AG04450 (cell line): ENCODE measurements at places on chromosomes 16 and 17.
A peak's percentile ranks its signal among the peaks of the same experiment; 100 is the strongest.

DNA sequence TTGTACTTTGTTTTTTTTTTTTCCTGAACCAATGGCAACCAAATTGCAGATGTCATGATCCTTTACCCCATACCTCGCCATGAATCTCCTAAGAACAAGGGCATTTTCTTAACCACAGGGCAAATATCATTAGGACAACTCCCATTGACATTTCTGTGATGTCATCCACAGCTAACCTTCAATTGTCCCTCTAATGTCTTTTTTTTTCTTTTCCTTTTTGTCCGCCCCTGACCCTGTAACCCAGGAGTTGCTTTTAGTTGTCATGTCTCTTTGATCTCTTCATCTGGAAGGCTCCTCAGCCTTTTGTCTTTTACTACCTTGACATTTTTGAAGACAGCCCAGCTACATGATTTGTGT, 410 bp upstream of the NAGPA start:
- DNase-seq = no peak

DNA sequence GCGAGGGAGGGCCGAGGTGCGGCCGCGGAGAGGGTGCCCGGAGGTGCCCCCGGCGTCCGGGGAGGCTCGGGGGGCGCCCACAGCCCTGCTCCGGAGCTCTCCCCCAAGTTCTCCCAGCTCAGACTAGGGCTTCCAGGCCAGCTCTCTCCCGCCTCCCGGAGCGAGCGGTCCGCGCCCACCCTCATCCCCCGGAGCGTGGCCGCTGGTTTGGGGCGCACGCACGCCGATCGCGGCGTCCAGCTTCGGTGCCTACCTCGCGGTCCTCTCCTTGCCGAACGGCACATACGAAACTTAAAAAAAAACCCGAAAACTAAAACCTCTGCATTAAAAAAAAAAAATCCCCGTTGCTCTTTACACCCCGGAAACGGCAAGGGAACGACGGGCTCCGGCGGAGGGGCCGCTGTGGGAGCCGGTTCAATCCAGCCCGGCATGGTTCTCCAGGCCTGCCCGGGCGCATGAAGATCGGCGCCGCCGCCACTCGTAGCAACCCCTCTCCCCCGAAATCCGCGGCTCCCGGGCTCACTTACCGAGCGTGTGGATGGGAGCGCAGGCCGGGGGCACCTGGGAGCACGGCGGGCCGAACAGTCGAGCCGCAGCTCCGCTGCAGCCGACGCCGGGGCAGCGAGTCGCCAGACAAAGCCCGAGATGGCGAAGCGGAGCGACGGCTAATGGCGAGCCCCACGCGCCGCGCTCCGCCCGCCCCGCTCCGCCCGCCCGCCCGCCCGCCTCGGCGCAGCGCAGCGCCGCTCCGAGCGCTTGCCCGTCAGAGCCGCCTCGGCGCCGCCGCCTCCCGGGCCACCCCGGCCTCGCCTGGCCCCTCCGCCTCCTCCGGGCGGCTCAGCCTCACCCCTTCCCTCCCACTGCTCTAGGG, 973 bp upstream of the UBTF start:
- no peak for DNase-seq

DNA sequence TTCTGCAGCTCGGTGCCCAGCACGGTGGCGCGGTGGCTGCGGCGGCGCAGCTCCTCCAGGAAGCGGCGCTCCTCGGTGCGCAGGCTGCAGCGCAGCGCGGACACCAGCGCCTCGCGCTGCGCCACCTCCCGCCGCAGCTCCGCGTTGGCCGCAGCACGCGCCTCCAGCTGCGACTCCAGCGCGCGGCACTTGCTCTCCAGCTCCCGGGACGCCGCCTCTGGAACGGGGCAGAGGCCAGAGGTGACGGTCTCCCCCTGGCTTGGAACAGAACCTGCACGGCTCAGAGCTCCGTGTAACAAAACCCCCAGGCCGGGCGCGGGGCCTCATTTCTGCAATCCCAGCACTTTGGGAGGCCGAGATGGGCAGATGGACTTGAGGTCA, 13.2 kb upstream of the CLUH start:
- no peak for DNase-seq

GRCh38 chr16:590188-590814, 435 bp downstream of the RAB40C start:
- DNase-seq = no peak

- DNase-seq = no peak
Observed at GRCh38 chr17:47603830-47604597, 45.7 kb upstream of the KPNB1 start.

DNA sequence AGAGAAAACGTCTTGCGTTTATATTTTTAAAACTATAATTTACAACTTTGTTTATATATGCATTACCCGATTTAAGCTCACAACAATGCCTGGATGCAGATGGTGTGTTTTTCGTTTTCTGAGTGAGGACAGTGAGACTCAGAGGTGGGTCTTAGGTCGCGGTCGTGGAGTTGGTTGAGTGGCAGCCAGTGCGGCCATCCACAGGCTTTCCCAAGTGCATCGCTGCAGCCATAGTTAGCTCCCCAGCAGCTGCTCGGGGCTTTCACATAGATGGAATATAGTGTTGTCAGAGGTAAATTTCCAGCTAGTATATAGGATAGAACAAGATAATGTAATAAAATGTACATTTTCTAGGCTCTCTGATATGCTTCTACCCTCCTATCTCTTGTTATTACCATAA, 417.8 kb downstream of the CDH13 start:
- DNase-seq = no peak

- no peak for DNase-seq
Observed at GRCh38 chr17:68560966-68561720, 40.0 kb downstream of the FAM20A start.

DNA sequence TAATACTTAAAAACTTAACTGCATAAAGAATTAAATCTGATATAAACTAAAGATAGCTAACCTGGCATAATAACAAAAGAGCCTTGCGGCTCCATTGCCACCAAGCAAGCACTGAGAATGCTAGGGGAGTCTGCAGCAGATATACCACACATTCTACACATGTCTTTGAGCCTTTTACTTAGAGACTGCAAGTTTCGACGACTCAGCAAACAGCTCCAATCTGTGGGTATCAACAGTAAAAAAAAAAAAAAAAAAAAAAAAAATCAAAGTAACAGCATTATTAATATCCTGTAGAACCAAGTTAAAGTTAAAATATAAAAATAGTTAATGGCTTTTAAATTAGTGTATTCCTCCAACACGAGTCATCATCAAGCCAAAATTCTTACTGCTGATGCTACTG, 27.8 kb upstream of the INTS2 start:
- no peak for DNase-seq

GRCh38 chr17:44878627-44879221, 20.5 kb downstream of the EFTUD2 start:
- DNase-seq = no peak

DNA sequence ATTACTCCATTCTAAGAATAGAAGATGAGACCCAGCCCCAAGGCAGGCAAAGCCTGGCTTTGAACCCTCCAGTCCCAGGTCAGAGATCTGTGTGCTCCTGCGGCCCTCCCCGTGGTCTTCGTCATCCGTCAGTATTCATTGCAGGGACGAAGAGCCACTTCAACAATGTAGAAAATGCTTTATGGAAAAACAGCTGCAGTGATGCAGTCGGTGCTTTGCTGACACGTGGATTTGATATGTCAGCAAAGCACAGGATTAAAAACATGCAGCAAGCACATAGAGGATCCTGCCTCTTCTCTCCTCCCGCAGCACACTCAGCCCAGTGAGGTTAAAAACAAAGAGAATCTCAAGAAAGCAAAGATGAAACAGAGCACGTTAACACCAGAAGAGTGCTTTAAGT, 117.1 kb upstream of the AXIN2 start:
- DNase-seq = no peak

DNA sequence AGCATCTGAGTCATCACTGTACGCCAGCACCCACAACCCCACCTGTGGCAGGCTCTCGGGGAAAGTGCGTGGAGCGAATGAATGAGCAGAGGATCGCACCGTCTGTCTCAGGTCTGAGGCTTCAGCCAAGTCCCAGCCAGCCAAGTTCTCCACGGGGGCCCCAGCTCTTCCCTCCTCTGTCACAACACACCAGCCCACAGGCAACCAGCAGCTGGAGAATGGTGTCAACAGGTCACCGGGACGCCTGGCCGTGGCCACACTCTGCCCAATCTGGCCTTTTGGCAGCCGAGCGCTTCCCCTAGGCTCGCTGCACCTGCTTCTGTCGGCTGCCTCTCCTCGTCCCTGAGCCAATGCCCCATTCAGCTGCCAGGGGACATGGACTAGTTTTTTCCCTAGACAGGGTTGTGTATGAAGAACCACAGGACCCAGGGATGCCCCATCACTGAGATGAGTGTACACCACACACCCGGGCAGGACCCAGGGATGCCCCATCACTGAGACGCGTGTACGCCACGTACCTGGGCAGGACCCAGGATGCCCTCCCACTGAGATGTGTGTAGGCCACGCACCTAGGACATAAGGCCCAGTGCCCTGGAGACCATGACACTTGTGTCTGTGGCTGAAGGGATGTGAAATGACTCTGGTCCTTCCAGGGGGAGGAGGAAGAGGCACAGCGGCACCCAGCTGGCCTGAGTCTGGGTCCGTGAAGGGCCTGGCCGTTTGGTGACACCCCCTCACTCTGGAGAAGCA, 52.8 kb downstream of the ABR start:
- DNase-seq = no peak

DNA sequence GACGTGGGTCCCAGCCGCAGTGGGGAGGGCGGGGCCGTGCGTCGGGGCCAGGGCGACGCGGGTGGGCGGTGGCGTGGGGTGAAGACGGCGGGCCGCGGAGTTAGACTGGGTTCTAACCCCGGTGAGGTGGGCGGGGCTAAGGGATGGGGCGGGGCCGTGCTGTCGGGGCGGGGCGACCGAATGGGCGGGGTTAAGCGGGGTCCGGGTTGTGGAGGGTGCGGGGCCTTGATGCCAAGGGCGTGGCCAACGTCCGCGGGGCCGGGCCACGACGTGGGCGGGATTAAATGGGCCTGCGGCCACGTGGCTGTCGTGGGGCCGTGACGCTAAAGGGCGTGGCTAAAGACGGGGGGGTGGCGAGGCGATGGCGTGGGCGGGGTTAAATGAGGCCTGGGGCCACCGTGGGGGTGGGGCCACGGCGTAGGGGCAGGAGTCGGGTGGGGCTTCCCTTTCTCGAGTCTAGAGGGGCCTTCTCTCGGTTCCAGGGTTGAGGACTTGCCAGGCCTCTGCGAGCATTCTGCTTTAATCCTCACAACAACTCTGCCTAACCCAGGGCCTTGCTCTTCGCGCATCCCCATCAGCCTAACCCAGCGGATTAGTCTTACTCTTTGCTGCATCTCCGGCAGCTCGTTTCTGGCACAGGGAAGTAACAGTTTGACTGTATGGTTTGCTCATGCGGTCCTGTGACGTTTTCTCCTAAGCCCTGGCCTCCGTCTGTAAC, 739 bp downstream of the TCF25 start:
- peak; percentile 94 for DNase-seq

DNA sequence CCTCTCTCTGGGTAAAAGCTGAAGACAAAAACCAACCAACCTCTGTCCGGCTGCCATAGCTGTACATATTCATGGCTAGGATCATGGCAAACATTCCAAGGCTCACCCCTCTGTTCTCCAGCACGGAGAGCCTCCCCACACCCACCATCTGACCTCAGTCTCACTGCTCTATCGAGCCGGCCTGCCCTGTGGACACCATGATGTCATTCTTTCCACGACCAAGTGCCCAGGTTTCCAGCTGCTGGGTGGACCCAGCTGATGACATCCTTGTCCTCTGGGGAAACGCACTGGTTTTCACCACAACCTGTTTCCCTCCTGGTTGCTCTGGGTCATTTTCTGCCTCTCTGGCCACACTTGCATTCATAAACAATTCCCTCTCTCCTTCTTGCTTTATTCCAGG, 67.7 kb downstream of the NDEL1 start:
- no peak for DNase-seq

DNA sequence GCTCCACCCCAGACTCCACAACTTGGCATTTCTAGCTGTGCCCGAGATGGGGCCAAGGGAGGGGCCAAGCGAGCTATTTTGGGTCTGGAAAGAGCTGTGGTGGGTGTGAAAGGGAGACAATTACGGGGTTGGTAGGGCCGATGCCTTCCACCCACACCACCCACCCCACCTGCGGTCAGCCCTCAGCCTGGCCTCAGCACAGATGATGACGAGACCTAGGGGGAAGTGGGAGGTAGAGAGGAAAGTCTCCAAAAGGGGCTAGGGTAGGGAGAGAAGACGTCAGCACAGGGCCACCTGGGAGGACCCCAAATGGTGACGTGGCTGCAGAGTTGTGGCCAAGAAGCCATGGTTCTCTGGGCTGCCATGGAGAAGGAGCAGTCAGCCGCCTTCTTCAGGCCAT, 83.1 kb downstream of the SDK2 start:
- DNase-seq = no peak

DNA sequence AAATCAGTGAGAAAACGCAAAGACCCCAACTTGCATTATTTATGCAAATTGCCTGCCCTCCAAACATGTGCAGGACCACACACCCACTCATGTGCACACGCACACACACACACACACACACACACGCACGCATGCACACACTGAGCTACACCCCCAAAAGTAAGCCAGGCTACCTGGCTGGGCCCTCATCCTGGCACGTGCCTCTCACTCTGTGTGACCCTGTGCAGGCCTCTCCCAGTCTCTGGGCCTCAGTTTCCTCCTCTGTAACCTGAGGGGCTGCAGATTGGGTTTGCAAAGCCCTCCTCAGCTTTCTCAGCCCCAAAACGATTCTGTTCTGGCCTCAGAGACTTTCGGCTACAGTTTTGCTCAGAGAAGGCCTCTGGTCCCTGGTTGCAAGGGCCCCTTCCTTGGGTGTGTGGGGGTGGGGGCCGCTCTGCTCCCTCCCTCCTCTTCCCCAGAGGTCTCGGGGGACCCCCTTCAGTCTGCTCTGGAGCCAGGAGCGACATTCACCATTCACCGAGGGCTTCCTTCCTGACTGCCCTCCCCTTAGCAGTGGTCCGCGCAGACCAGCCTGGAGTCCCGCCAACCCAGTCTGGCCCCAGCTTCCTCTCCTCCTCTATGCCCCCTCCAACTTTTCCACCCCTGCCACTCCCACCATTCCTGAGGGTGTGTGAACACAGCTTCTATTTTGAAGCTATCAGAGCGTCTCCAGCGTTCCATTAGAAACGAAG, 5.4 kb upstream of the PIK3R6 start:
- DNase-seq = no peak

DNA sequence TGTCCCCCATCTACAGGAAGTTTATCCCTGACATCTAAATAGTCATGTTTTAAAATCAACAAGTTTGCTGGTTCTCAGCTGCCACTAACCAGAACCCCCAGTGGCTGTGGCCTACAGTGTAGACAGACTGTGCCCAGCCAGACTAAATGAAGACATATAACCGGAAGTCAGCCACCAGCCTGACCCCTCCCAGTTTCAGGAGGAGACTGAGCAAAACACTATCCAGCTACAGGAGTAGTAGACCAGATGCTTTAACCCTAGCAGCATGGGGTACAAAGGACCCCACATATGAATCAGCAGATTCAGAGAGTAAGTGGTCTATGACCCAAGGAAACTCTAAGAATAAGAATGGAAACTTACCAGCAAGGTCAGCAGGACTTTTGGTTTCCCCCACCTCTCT, 83.4 kb downstream of the HIC1 start:
- DNase-seq = no peak
